Stimulated activated CD8-positive, alpha-beta memory T cell treated with anti-CD3 and anti-CD28 coated beads, Interleukin-7, amount 100 ng/mL, for 1 hour (primary cell): ENCODE measurements at places on chromosomes 3 and 15.

DNA sequence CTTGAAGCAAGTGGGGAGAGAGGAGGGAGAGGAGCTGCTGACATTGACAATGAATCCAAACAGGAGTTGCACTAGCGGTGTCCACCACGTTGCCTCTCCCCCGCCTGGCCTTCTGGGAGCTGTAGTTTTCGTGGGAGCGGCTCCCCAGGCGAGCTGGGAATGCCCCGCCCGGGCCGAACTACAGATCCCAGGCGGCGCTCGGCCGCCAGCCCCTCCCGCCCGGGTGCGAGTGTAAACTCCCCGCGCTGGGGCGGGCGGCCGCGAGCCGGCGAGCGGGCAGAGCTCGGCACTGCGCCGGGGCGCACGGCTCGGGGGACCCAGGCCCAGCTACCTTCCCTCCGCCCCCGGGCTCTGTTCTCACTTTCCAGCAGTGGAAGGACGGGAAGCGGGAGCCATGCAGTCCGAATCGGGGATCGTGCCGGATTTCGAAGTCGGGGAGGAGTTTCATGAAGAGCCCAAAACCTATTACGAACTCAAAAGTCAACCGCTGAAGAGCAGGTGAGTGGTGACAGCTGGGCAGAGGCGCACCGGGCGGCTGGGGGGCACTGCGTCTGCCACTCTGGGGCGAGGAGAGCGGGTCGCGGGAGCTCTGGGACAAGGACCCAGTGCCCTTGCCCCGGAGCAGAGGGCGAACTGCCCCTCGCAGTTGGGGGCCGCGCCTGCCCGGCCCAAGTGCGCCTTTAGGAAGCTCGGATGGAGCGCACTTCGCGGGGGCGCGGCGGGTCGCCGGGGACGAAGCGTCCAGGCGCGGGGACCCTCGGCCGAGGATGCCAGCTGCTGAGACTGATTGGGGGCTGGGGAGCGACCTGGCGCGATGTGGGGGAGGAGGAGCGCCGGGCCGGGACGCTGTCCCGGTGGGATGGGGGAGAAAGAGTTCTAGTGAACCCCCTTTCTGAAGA, at the start of gene MITF:
MITF (plus strand) TSS at position 261 of the 899 bp plus-strand sequence; CDS start at position 395, 134 bp downstream.
- DNase-seq: no peak

- no peak for DNase-seq
These were observed 43.4 kb upstream of the NLGN1 start for GRCh38 chr3:173354124-173354523.

DNA sequence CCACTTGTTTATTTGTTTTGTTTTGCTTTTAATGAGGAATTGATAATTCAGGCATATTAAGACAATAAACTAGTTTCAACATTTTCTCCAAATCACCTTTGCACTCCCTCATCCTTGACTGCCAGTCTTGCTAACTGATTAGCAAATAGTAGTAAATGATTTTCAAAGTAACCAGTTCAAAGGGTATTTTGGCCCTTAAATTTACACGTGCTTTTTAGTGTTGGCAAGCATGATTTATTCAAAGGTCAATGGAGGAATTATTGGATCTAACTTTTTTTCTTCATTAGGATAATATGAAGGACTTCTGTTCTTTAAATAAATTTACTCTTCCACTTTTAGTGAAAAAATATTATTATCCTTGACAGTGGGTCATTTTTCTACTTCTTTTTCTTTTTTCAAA, 53.8 kb downstream of the BCHE start:
- DNase-seq: no peak

GRCh38 chr15:85785887-85786780, 8.6 kb downstream of the KLHL25 start:
- DNase-seq: no peak

GRCh38 chr15:29055876-29056275, 170.1 kb downstream of the APBA2 start:
- no peak for DNase-seq

DNA sequence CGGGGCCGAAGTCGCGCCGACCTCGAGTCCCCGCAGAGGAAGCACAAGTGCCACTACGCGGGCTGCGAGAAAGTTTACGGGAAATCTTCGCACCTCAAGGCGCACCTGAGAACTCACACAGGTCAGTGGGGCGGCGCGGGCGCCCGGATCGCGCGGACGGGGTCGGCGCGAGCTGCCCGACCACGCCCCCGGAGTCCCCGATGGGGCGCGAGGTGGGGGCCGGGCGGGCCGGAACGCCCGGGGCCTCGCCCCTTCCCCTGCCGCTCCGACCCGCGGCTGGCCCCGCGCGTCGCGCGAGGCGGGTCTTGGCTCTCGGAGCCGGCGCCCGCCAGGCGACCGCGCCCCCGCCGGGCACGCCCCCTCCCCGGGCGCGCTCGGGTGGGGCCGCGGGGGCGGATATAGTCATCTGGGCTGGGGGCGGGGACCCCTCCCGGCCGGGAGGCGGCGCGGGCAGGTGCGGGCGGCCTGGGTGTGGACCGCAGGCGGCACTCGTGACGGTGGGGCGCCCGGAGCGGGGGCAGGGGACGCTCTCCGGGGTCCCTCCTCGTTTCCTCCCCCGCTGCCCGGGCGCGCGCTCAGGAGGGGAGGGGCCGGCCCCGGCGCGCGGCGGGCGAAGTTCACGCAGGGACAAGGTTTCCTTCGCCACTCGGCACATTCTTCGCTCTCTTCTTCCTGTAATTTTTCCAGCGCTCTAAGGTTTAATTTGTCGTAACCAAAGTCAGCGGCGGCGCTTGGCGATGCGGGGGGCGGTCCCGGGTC, 1.2 kb downstream of the KLF13 start:
- DNase-seq: peak; percentile 55

DNA sequence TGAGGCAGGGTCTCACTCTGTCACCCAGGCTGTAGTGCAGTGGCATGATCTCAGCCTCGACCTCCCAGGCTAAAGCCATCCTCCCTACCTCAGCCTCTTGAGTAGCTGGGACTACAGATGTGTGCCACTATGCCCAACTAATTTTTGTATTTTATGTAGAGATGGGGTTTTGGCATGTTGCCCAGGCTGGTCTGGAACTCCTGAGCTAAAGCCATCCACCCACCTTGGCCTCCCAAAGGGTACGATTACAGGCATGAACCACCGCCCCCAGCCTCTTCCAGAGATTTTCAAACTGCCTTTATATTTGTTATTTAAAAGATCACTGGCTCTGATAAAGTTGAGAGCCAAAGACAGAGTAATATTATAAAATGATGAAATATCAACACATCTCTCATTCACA, 37.3 kb downstream of the BSN start:
- DNase-seq: no peak

DNA sequence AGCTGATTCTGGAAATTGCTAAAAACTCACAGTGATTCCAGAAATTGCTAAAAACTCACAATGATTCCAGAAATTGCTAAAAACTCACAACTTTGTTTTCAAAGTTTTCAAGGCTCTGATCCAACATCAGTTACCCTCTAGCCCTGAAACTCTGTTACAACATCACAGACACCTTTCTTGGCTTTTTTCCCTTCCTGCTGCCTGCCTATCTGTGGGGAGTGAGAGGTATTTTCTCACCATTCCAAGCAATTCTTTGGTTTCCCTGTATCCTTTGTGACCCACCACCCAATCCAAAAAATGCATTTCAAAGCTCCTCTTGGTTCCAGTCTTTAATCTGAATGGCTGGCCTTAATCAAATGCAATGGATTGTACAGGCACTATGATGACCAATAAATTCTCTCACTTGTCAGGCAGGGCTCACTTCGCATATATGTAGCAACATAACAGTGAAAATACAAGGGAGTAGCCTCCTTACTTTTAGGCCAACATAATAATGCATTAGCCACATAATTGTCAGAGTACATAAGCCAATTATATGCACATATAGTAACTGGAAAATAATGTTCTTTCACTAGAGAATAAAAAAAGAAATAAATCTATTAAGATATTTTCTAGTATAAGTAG, 1139.0 kb downstream of the ROBO2 start:
- DNase-seq: no peak

- no peak for DNase-seq
These were observed 15.3 kb downstream of the SCG3 start for GRCh38 chr15:51696566-51696965.
